Mesendoderm (in vitro differentiated cells): ENCODE measurements at places on chromosomes 16 and 17.

DNA sequence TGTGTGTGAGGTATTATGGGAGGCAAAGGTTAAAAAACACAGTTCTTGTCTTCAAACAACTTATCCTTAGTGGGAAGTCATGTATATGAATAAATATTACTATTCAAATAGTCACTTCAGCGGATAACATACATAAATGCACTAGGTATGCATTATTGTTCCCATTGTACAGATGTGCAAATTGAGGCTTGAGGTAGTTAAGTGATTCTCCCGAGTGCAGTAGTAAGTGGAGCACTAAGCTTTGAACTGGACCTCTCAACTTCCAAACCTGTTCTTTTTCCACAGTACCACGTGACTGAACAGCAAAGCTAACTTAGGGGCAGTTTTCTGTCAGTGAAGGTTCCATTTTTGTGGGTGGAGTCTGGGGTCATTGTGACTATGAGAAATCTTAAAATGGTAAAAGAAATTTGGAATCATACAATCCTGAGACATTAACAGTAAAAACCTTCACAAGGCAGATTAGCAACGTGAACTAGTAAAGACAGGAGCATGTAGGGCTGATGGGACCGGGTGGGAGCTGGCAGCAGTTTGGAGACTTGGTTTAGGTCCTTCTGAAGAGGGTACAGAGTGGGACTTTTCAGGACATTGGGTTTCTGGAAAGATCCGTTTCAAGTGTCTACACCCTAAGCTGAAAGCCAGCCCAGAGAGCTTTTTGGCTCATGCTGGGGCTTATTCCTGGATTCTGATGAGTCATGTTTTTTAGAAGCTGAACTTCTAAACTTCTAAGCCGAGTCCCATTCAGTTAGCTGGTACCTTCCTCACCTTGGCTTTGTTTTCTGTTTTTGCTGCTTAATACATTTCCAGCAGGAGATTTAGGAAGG, 204.9 kb downstream of the PRKCA start:
- DNase-seq: peak; percentile 38

GRCh38 chr17:61379457-61380216, 20.0 kb upstream of the TBX2 start:
- DNase-seq: no peak

- DNase-seq: peak; percentile 21
These were observed 251.7 kb upstream of the IRX3 start for GRCh38 chr16:54538276-54538675.

- no peak for DNase-seq
These were observed 5.5 kb downstream of the SPNS2 start for GRCh38 chr17:4504188-4504587.

DNA sequence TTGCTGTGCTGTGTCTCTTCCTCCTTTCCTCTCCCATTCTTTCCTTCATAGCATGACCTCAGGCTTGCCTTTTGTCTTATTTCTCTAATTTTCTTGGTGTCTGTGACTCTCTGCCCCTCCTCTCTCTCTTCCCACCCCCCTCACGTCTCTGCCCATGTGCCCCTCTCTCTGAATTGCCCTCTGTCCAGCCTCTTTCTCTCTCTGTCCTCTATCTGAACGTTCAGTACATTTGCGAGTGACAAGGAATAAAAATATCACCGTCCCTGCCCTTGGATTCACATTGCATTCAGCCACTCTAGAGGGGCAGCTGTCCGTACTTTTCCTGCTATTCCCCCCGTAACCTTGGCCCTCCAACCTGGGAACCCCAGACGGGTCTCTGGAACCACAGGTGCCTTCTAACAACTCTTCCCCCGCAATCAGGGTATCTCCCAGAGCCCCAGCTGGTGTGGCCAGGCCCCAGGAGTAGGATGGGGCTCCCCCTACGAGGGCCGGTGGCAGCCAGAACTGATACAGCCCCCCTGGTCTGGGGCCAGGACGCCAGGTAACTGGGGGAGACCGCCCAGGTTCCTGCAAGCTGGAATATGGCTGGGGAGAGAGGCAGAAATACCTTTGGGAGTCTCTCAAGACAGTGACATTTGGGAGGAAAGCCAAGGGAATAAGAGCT, 1.8 kb downstream of the KIF1C start:
- DNase-seq: no peak

DNA sequence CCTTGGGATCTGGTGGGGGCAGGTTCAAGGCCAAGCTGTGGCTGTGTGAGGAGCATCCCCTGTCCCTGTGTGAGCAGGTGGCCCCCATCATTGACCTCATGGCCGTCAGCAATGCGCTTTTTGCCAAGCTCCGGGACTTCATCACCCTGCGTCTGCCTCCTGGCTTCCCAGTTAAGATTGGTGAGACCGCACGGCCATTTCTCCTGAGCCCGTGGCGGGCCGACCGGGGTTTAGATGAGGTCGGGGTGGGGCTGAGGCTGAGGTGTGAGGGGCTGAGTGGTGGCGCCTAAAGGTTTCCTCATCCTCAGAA, 10.7 kb downstream of the CORO6 start:
- no peak for DNase-seq

- DNase-seq: no peak
These were observed 44.6 kb downstream of the VPS35L start for GRCh38 chr16:19599968-19600716.

GRCh38 chr17:74389084-74389753, 21.9 kb downstream of the GPR142 start:
- DNase-seq: no peak

GRCh38 chr17:50196036-50196435, 5.4 kb downstream of the COL1A1 start:
- DNase-seq: no peak

DNA sequence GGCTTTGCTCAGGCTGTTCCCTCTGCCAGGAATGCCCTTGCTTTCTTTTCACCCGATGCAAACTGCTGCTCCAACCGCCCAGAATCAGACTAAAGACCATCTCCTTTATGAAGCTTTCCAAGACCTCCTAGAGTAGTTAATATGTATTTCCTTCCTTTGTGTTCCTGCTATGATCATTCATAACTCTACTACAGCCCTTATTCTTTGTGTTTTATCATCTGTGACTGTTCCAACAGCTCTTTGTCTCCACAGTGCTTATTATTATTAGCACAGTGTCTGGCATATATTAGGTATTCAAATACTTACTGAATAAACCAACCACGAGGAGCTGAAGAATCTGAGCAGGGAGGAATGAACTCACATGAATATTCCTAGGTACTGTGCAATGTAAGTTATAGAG, 7.6 kb downstream of the PSME3IP1 start:
- DNase-seq: no peak

GRCh38 chr16:3054965-3055733, 8.8 kb downstream of the MMP25 start:
- no peak for DNase-seq

GRCh38 chr16:58767581-58767980, 33.5 kb upstream of the GOT2 start:
- DNase-seq: no peak

GRCh38 chr17:3794557-3795389, 6.2 kb downstream of the ITGAE start:
- DNase-seq: no peak

DNA sequence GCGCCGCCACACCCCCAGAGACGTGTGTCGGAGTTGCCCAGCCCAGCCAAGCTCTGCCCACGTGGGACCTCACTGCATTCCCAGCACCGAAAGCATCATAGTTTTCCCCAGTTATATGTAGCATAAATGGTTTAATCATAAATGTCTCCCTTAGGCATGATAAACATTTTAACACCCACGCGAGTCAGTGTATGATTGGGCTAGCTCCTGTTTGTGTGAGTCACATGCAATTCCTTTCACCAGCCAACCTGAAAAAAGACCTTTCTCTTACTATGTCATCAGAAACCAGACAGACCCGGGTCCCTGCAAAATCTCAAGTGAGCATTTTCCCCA, 9.2 kb downstream of the TAF1C start:
- DNase-seq: no peak

- peak; percentile 30 for DNase-seq
These were observed at the start of gene CYGB for GRCh38 chr17:76537578-76538280. Gene CYGB, minus strand, starts transcription at chr17:76537709. Its CDS starts 167 bp downstream, at chr17:76537542.

GRCh38 chr16:53515259-53515658, 12.2 kb upstream of the AKTIP start:
- no peak for DNase-seq

DNA sequence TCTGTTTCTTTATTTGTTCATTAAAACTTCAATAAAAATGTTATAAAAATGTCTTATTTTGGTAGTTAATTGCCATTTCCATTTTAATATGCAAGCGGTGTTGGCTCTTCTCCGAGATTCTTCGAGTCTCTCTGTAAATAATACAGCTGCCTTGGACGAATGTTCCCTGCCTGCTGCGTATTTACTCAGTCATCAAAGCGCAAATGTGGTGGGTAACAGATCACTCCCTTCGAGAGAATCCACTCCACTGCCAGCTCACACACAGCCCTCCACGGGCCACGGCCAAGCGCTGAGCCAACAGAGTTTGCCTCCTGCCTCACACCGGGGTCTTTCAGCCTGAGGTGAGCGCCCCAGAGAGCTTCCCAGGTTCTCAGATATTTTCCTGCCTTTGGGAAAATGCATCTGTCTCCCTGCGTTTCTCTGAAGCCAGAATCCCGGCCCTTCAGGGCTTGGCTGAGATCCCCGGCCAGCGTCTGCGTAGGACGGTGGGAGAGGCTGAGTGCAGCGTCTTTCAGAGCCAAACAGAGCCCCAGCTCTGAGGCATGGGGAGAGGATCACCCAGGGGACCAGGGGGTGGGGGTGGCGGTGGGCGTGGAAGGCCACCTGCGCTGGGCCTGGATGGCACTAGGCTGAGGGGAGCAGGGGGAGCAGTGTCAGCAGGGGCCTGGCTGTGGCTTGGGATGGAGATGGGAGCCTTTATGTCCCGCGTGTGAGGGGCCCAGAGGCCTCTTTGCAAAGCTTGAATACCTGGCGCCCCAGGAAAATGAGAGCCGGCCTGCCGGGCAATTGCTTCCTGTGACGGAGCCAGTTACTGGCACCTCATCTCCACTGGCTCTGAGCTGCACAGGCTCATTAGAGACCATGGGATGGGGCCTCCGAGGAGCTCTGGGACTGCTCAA, 248.7 kb downstream of the RBFOX3 start:
- no peak for DNase-seq

DNA sequence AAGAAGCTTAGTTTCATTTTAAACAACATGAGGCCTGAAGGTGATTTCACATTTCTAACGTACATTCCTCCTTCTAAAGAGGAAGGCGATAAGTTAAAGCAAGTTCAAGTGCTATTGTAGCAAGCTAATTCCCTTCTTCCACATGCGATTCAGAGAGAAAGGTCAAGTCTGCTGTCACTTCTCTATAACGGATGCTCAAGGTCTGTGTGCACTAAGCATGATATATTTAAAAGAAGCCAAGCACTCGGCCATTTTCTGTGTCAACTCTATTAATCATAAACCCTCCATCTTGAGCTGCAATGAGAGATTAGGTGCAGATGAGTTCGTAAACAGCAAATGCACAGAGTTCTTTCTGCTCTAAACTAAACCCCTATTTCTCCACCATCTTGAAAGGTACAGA, 568.8 kb upstream of the ZFHX3 start:
- DNase-seq: no peak

DNA sequence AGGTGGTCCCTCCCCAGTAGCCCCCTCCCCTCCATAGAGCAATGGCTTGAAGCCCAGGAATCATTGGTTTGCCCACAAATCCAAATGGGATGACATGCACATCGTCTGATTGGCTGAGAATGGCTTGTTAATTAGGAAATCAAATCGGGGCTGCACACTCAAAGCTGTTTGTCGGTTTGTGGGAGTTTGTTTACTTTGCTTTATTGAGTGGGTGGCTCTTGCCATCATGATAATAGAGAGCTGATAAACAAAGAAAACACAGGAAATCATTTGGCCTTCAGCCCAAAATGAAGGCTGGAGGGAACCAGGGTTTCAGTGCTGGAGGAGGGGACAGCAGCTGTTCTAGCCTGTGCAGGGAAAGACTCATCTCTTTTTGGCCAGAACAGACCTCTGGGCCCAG, 316.3 kb downstream of the CBLN1 start:
- no peak for DNase-seq

GRCh38 chr16:27816561-27816960, 247.0 kb downstream of the GSG1L start:
- DNase-seq: no peak

DNA sequence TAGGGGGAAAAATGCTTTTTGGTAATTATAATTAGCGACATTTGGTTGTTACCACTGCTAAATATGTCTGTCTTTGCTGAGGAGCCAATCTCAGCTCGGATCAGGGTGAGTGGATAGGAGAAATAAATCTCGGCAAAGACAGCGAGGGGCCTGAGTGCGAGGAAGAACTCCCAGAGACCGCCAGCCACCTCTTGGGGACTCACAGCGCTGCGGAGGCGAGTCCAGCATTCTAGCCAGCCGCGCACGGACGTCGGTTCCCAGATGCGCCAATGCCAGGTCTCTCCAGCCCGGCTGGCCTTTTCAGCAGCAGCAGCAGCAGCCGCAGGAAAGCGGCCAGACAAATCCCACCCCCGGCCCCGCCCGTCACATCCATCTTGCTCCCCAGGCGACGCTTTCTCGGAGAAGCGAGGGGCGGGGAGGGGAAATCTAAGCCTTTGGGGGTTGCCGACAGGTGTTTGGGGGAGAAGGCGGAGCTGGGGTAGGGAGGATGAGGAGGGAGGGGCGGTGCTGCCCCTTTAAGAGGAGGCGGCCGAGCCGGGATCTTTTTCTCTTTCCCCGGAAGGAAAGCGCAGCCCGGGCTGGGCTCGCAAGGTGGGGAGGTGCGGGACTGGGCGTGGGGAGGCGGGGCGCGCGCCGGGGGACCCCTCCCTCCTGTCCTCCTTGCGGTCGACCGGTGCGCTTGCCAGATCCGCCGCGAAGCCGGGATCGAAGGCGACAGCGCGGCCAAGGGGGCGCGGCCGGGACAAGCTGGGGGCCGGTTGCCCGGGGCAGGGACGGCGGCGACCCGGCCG, at the start of gene ITGA3:
TSS of gene ITGA3 (plus strand) at position 685 of the 791 bp plus-strand sequence. CDS start 330 bp downstream, outside the sequence.
- peak; percentile 94 for DNase-seq

GRCh38 chr17:12666718-12667117, 1.0 kb downstream of the MYOCD start:
- DNase-seq: no peak

DNA sequence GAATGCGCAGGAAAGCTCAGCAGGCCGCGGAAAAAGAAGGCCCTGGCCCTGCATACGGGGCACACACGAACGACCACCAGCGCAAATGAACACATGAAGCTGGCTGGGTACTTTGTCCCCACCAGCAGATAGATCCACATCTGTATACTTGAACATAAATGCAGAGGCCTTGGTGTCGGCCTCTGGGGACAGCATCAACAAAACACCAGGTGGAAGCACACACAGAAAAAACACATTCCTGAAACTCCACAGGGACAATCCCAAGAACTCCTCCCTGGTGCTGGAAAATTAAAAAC, 606 bp upstream of the ZBTB4 start:
- DNase-seq: no peak

GRCh38 chr16:48459167-48459566, 74.0 kb upstream of the SIAH1 start:
- DNase-seq: no peak
